ENCODE measurements at places on chromosomes 13 and 19.

- no peak for DNase-seq
Measured at GRCh38 chr19:2582984-2583956, 107.3 kb downstream of the GADD45B start.

DNA sequence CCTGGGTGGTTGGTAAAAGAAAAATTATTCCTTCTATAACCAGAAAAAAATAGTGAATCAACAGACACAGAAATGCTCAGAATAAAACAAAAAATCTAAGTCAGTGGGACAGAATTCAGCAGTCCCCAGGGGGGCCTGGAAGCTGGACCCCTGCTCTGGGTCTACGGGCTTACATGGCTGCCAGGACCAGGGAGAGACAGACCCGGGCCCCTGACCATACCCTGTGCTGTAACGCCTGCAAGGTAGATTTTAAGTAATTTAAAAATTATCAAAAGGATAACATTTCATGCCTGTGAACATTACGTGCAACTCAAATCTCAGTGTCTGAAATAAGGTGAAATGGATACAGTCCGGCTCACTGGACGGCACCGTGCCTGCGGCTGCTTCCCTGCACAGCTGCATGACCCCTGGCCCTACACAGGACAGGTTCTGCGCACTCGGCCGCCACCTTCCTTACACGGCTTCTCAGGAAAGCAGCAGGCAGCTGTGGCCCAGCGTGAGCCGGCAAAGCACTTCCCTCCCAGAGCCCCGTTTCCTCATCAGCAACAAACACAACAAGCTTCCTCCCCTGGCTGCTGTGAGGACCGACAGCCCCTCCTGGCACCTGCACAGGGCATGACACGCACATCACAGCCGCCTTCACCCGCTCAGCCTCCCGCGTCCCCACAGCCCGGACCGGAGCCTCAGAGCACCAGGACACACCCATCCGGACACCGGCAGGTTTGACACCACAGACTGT lies 22.2 kb downstream of the RASA3 start:
- DNase-seq: no peak

GRCh38 chr19:10891405-10892086 lies 20.2 kb downstream of the CARM1 start:
- DNase-seq: no peak

GRCh38 chr19:40717325-40717879 lies 490 bp downstream of the ITPKC start:
- DNase-seq: no peak

GRCh38 chr13:72820898-72821279 lies 39.0 kb downstream of the PIBF1 start:
- no peak for DNase-seq

DNA sequence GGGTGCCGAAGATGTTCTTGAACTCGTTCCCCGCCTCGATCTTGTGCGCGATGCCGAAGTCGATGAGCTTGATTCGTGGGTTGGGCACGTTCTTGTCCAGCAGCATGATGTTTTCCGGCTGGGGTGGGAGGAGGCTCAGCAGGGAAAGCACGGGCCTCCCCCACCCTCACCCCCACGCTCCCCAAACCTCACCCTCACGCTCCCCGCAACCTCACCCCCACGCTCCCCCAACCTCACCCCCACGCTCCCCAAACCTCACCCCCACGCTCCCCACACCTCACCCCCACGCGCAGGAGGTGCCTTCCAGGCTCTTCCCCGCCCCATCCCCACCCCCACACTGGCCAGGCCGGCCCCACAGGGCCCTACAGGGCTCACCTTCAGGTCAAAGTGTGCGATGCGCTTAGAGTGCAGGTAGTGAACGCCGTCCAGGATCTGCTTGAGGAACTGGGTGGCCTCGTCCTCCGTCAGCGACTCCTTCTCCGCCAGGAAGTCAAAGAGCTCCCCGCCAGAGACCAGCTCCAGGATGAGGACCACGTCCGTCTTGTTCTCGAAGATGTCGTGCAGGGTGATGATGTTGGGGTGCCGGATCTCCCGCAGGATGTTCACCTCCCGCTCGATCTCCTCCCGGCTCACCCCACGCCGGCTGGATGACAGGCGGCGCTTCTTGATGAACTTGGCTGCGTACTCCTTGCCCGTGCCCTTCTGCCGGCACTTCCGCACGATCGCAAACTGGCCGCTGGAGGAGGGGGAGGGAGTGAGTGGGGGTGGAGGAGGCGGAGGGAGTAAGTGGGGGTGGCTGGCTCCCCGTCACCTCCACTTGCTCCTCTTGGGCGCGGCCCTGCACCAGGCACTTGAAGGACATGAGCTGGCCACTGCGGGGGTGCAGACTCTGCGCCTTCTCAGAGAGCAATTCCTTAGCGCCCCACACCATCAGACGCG lies 6.4 kb downstream of the DAPK3 start:
- no peak for DNase-seq

DNA sequence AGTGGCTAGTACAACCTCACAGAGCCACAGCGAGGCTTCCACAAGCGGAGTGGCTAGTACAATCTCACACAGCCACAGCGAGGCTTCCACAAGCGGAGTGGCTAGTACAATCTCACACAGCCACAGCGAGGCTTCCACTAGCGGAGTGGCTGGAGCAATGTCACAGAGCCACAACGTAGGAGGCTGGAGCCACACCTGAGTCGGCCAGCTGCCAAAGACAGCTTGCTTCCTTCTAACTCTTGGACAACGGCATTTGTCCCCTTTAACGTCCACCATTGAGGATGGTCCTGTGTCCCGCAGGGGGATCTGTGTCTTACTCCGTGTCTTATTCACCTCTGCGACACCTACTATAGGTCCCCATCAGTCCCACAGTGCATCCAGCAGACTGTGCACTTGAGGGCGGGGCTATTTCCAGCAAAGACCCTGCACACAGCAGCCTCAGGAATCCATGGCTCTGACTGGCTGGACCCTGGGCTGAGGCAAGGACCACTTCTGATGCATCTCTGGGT lies 3.7 kb downstream of the ZNF787 start:
- no peak for DNase-seq

DNA sequence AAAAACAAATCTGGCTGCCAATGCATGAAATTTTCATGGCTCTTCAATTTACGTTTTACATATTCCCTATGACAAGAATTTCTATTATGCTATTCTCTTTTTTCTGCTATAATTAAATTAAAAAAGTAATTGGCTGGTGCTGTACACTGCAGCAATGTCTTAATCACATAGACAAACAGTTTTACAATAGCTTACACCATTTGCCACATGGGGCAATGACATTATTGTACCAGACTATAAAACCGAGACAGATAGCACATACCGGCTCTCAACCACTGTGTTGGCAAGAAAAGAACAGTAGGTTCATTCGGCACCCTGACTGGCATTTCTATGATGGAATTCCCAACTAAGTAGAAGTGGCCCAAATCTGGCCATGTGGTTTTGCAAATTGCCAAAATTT lies 67.7 kb downstream of the DACH1 start:
- no peak for DNase-seq

- DNase-seq: no peak
Measured at GRCh38 chr19:55339889-55340783, 460 bp downstream of the KMT5C start.

DNA sequence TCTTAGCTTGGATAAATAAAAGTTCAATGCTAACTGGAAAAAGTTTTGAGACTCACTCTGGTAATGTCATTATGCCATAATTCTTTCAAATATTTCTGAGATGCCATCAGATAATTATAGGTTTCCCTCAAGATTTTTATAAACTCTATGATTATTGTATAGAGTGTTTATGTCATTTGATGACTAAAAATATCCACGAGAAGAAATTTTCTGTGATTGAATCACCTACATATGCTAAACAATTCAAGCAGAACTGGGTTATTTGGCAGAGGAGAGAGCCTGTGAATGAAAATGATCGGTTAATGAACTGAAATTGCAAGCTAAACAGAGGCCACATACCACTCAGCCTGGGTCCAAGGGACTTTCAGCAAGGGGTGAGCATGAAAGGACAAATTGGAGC lies 92.6 kb upstream of the TSC22D1 start:
- no peak for DNase-seq

GRCh38 chr19:51809787-51810186 lies 14.8 kb downstream of the FPR3 start:
- DNase-seq: no peak

DNA sequence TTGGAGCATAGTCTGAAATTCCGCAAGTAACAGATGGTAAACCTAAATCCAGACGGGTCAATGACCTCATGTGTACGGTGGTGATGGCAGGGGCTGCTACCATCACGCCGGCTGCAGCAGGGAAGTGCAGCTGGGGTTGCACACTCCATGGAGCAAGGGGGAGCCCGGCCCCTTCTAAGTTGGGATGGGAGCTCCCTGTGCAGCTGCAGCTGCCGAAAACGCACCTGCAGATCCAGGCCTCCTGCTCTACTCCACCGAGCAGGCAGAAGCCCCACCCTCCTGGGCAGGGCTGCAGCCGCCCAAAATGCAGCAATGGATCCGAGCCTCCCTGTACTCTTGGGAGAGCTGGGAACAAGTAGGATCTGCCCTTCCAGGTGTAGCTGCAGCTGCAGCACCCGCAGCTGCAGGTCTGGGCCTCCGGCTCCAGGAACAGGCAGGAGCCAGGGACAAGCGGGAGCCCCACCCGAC lies 25.5 kb downstream of the KBTBD6 start:
- DNase-seq: no peak

GRCh38 chr13:111424134-111424533 lies 103.7 kb downstream of the TEX29 start:
- DNase-seq: no peak

DNA sequence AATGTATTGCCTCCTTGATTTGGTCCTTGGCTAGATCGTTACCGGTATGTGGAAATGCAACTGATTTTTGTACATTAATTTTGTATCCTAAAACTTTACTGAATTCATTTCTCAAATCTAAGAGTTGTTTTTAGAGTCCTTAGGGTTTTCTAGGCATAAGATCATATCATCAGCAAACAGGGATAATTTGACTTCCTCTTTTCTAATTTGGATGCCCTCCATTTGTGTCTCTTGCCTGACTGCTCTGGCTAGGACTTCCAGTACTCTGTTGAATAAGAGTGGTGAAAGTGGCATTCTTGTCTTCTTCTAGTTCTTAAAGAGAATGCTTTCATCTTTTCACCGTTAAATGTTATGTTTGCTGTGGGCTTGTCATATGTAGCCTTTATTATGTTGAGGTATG lies 12.0 kb upstream of the CYP2A13 start:
- no peak for DNase-seq

DNA sequence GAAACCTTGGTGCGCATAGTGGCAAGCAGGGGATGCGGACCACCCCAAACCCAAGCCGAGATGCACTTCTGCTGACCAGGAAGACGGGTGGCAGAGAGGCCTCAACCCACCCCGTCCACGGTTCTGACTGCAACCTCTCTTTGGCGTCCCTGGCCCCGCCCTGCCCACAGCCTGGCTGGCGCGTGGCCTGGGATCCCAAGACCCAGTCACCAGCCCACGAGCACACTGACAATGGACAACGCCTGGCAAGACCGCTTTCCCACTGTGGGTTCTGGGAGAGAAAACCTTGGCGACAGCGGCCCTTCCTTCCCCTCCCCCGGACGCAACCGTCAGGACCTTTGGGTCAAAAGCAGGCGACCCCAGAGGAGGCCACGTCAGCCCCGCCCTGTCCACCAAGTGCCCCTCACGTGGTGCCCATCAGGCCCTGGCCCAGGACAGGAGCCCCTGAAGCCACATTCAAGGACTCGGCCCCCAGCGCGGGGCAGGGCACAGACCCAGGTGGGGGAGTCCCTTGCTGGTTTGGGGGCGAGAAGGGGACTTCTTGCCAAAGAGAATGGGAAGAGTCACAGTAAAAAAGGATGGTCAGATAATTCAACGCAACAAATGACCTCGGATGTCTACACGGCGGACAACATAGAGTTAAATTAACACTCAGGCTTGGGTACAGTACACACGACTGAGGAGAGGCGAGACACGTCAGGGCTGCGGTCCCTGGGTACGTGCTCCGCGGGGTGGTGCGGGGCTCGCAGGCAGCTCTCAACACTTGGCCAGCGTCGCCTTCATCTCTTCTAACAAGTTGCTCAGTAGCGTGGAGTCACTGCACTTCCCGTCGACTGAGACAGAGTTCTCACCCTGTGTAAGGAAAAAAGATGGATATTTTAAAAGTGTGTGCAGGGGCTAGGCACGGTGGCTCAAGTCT lies 5.0 kb downstream of the IZUMO4 start:
- DNase-seq: no peak

- peak; percentile 81 for DNase-seq
Measured at GRCh38 chr13:98749501-98749900, 3.0 kb downstream of the SLC15A1 start.

GRCh38 chr19:3790941-3791340 lies 4.8 kb upstream of the MATK start:
- DNase-seq: no peak

DNA sequence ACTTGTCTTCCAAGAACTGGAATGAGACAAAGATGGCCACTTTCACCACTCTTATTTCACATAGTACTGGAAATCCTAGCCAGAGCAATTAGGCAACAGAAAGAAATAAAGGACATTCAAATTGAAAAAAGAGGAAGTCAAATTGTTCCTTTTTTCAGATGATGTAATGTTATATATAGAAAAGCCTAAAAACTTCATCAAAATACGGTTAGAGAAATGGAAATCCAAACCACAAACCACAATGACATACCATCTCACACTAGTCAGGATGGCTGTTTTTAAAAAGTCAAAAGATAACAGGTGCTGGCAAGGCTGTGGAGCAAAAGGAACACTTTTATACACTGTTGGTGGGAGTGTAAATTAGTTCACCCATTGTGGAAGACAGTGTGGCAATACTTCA lies 113.3 kb upstream of the SPRY2 start:
- DNase-seq: no peak

GRCh38 chr19:3831601-3832000 lies 37.2 kb downstream of the ZFR2 start:
- DNase-seq: no peak

- peak; percentile 6 for DNase-seq
Measured at GRCh38 chr13:29411481-29411880, 184.0 kb downstream of the SLC7A1 start.

DNA sequence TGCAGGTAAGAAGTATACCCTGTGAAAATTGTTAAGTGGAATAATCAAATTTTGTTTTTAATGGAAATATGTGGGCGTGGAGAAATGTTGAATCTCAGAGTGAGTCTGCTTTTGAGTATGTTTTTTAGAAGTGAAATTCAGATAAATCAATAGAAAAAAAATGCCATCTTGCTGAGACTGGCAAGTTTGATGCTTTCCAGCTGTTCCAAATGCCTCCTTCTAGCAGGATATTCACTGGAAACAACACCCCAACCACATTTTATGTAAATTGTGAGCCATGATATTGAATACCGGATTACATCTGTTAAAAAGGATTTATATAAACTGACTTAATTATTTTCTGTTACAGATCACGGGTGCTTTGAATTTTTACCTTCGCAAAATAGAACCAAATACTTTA lies 115.4 kb downstream of the ITGBL1 start:
- DNase-seq: no peak

DNA sequence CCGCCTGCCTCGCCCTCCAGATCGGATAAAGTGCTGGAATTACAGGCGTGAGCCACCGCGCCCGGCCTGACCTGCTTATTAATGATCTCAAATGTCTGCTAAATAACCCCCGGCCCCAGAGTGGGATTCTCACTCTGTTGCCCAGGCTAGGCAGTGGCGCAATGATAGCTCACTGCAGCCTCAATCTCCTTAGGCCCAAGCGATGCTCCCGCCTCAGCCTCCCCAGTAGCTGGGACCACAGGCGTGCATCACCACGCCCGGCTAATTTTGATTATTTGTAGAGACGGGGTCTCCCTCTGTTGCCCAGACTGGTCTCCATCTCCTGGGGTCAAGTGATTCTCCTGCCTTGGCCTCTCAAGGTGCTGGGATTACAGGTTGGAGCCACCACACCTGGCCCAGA lies 626 bp upstream of the ATP5F1D start:
- no peak for DNase-seq

GRCh38 chr13:41502673-41503072 lies 45.3 kb downstream of the RGCC start:
- DNase-seq: no peak

GRCh38 chr13:52809310-52809769 lies 39.1 kb downstream of the PCDH8 start:
- no peak for DNase-seq

Data from BJ (cell line).